ENCODE measurements at places on chromosomes 16 and 17. TPM values are rescaled to one million over a fixed set of nuclear protein-coding genes. Genes with fewer than 3 reads are reported as not detected.

Gene KRT23
- not detected for total RNA-seq

- DNase-seq: no peak
- H3K4me1 ChIP-seq: no peaks in the 10 kb centered on the region
- H3K4me3 ChIP-seq: no peak overlapping the region
- no peak overlapping the region for H3K27ac ChIP-seq
- no peaks in the 10 kb centered on the region for H3K27me3 ChIP-seq
Measured at GRCh38 chr17:31803494-31804213, 55.4 kb downstream of the COPRS start.

DNA sequence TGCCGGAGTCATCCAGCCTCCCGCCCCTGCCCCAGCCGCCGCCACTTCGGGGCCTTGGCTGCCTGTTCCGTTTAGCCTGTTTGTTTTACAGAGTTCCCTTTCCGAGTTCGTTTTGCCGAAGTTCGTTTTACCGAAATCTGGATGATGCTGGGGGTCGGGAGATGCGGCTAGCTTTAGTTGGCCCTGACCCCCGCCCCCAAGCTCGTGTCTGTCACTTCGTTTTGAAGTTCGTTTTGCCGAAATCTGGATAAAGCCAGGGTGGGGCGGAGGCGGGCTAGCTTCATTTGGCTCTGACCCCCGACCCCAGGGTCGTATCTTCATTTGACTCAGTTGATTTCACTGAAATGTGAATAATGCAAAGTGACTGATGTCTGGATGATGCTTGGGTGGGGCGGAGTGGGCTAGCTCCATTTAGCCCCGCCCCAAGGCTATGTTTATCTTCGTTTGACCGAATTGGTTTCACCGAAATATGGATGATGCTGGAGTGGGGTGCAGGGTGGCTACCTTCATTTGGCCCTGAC, 591 bp downstream of the PSMD7 start:
- H3K36me3 ChIP-seq: peaks cover 31% of the 10 kb centered on the region
- no peaks in the 10 kb centered on the region for H3K27me3 ChIP-seq
- H3K27ac ChIP-seq: peak overlapping the region; percentile 96
- peak overlapping the region; percentile 86 for H3K4me3 ChIP-seq
- DNase-seq: peak; percentile 1

GRCh38 chr17:72618001-72618509, 474.4 kb downstream of the SLC39A11 start:
- peak; percentile 49 for DNase-seq
- H3K36me3 ChIP-seq: no peaks in the 10 kb centered on the region
- peaks cover 21% of the 10 kb centered on the region for H3K4me1 ChIP-seq
- no peak overlapping the region for H3K27ac ChIP-seq
- H3K4me3 ChIP-seq: peak overlapping the region; percentile 28

GRCh38 chr17:32523017-32523680, 36.4 kb downstream of the CDK5R1 start:
- H3K27me3 ChIP-seq: no peaks in the 10 kb centered on the region
- no peak overlapping the region for H3K27ac ChIP-seq
- peak overlapping the region; percentile 19 for H3K4me3 ChIP-seq

DNA sequence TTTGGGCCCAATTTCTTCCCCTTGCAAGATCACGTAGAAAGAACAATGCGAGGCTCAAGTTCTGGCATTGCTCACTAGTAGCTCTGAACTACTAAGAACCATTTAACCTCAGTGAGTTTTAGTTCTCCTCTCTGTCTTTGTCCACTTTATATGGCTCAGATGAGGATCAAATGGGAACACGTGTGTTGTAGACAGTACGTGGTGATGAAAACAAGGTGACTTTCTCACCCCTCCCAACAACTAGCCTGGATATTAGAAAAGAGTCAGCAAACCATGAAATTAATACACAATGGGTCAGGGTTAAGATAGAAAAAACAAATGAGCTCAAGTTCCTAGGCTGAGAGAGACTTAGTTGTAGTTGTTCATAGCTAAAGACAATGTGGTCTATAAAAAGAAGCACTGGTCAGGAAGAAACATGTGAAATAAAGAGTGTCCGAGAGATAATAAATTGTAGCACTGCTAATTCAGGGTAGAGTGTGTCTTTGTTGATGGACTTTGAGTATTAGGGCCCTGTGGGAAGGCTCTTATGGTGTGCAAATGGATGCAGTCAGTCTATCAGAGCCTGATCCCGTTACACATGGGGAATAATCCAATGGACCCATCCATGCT, 417.0 kb downstream of the HAPSTR1 start:
- H3K4me3 ChIP-seq: no peak overlapping the region
- no peak overlapping the region for H3K27ac ChIP-seq
- no peaks in the 10 kb centered on the region for H3K4me1 ChIP-seq
- no peaks in the 10 kb centered on the region for H3K36me3 ChIP-seq
- DNase-seq: no peak

All from CD4-positive, alpha-beta T cell (primary cell).